NCI-H1092 (cell line): ENCODE measurements at places on chromosomes 12 and 14.

DNA sequence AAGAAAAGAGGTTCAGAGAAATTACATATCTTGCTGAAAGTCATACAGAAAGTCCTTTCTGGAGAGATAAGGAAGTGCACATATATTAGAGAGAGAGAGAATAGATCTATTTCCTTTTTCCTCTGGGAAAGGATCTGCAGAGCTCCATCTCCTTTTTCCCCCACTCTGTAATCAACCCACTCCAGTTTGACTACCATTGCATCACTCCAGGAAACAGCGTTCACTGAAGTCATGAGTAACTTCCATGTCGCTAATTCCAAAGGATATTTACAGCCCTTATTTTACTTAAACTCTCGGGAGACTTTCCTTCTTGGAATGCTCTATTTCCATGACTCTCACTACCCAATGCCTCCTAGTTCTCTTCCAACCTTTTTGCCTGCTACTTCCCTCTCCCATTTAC lies 72.5 kb upstream of the PARP11 start:
- no peak for DNase-seq

- no peak for DNase-seq
Measured at GRCh38 chr12:7451756-7452155, 7.8 kb upstream of the CD163L1 start.

DNA sequence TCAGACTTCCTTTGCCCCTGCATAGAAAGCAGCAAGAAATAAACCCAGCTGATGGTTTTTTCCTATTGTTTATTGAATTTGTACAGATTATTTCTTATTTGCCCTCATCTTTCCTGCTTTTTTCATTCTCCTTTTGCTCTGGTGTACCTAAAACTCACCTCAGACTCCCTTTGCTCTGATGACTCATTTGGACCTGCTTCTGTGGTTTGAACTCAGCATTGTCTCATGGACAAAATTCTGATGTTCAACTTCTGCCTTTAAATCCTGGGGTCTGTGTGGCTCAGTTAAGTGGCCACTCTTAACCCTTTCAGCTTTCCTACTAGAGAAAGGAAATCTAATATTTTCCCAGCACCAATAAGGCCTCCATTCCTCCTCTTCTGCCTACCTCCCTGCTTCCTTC lies 3.5 kb upstream of the SENP1 start:
- no peak for DNase-seq

GRCh38 chr12:62210422-62210821 lies 49.8 kb upstream of the USP15 start:
- no peak for DNase-seq

DNA sequence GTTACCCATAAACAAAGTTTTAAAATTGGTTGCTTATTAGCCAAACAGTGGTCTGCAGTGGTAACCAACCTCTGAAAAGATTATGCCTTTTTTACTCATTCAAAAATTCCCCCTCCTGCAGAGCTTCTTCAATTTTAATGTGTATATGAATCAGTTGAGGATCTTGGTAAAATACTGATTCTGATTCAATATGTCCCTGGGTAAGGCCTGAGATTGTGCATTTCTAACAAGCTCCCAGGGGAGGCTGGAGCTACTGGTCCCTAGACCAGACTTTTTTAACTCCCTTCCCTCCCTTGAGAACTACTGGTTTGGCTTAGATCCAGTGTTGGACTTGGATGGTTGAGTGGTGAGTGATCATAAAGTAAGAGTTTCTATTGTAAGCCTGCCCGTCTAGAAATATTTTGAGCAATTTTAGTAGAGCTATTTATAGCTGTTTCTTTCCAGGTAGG lies 90.2 kb downstream of the FUT8 start:
- no peak for DNase-seq

GRCh38 chr12:54156578-54156977 lies 32.2 kb downstream of the SMUG1 start:
- DNase-seq, result no peak

- DNase-seq, result no peak
Measured at GRCh38 chr14:46074061-46074460, 577.5 kb downstream of the RPL10L start.

DNA sequence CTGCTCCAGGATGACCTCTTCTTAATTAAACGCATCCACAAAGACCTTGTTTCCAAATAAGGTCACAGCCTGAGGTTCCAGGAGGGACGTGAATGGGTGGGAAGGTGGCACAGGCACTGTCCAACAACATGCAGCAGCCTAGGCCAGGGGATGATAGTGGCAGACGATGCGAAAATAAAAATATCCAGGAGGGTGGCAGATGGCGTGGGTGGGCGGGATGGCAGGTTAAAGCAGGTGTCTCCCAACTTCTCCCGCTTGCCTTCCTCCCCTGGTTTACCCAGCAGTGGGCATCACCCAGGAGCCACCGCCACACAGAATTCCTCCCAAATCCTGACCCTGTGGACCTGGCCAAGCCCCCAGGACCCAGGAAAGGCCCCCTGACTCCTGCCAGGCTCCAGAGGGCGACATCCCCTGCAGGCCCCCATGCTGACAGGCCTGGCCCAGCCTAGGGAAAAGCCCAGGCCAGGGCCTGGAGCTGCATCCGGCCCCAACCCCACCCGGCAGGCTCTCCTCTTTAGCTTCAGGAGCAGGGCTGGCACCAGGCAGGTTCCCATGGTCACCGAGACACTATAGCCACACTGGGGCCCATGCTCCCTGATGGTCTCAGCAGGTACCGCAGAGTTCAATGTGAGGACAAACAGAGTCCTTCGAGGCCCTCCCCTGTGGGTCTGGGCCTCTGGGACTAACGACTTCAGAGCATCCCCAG lies 9.7 kb downstream of the NCOR2 start:
- DNase-seq, result peak; percentile 46

- no peak for DNase-seq
Measured at GRCh38 chr12:31527083-31527482, 63.9 kb downstream of the DENND5B start.

- no peak for DNase-seq
Measured at GRCh38 chr14:91254461-91254860, 10.0 kb upstream of the GPR68 start.

- DNase-seq, result no peak
Measured at GRCh38 chr12:72315858-72316257, 43.7 kb downstream of the TRHDE start.

DNA sequence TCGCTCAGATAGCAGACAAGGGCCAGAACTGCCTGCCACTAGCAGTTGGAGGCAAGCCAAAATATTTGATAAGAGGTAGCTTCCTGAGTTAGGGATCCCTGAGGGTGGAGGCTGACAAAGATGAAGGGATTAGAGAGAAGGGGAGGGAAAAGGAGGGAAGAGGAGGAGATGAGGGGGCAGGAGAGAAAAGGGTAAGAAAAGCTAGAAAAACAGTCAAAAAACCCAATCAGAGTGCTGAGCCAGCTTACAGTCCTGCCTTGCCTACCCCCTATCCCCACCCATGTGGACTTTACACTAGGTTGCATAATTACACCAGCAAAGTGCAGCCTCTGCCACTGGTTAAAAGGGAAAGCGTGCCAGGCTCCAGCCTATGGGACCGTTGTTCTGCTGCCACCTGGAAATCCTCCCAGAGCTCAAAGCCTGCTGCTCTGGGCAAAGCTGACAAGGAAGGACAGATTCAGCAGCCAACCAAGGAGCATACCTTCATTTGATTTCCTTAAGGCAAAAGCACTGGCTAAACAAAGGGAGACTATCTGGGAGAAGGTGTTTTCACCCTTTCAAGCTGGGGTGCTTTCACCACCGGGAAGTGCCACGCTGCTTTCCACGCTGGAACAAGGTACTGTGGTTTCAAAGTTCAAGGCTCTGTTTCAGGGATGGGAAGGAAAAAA lies 3.8 kb upstream of the NUMB start:
- peak; percentile 81 for DNase-seq

DNA sequence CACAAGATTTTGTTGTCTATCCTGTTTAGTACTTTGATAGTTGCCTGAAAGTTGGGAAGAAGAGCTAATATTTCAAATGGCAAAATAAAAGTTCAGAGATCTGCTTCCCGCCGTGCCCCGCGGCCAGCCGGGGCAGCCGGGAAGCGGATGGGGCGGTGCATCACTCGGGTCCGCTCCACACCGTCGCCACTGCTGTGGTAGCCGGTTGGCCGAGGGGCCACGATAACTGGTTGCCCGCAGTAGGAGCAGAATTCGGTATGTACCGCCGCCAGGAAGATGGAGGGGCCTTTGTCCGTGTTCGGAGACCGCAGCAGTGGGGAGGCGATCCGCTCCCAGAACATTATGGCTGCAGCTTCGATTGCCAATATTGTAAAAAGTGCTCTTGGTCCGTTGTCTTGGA lies 427.2 kb upstream of the PDE3A start:
- DNase-seq, result no peak

DNA sequence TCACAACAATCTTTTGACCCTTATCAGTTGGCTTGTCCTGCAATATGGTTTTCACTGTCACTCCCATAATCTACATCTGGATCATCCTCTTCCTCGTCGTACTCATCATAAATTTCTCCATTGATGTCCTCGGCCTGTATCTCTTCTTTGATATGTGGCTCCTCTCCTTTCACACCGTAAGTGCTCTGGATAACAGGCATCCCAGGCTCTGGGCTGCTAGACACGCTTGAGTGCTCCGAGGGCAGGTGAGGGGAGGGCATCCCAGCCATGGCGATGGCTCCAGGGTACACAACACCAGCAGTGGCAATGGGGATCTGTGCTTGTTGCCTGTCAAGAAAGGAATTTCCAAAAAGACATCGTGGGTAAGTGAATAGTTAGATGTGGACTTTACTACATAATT lies 415.3 kb downstream of the SOX5 start:
- no peak for DNase-seq

DNA sequence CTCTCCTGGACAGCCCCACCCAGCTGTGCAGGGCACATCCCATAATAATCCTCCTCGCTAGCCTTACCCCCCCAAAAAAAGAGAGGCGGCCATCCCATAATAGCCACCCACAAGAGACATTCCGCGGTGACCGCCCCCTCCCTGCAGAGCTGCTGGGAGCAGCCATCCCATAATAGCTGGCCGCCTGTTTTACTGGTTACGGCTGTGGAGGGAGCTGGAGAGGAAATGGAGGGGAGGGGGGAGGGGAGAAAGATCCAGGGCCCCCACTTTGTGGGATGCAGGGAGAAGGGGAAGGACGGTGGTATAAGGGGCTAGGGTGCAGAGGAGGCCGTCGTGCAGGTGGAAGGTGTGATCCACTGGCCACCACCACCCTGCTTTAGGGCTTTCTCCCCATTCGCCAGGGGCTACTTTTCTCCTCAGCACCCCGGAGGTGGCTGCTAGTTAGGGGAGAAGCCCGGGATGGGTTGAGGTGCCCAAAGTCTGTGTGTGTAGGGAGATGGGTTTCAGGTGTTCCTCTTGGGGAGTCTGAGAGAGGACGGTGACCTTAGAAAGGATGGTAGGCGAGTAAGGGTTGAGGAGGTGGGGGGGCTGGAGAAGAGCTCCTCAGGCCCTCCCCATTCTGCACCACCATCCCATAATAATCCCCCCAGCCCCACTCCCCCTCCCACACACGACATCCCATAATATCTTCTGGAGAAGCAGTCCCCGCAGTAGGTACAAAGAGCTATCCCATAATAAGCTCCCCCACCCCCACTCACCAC lies 6.0 kb upstream of the CHD4 start:
- peak; percentile 89 for DNase-seq

GRCh38 chr14:21095430-21096205 lies 2.8 kb downstream of the ZNF219 start:
- DNase-seq, result no peak

GRCh38 chr14:30656190-30656632 lies 34.1 kb downstream of the SCFD1 start:
- peak; percentile 29 for DNase-seq

- DNase-seq, result no peak
Measured at GRCh38 chr12:19138551-19138950, 9.0 kb downstream of the PLEKHA5 start.
